ENCODE measurements at places on chromosomes 7 and 10.

DNA sequence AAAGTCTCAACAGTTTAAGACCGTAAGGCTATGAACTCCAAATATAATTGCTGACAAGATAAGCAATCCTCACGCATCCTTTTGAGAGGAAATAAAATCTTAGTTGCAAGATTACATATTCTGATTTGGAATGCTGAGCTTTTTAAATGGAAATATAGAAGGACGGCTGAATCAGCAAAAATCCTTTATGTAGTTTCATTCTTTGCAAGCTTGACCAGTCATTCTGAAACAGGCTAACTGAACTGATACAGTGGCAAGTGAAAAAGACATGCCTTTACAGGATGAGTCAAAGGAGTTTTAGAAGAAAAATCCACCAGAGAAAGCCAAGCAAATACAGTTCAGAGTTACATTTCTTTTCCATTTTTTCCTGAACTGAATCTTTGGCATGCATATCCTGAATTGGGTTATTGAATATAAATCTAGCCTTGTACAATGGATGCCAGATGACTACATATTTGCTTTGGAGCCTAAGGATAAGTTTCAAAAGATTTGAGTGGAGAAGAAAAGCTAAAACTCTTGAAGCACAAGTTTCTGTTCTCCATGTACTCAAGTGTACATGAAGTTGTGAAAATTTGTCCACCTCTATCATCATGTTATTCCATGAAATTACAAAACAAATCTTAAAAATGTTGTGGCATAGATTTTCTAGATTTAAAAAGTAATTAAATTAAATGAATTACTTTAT is 4.4 kb downstream of the VIM start:
- DNase-seq = no peak

DNA sequence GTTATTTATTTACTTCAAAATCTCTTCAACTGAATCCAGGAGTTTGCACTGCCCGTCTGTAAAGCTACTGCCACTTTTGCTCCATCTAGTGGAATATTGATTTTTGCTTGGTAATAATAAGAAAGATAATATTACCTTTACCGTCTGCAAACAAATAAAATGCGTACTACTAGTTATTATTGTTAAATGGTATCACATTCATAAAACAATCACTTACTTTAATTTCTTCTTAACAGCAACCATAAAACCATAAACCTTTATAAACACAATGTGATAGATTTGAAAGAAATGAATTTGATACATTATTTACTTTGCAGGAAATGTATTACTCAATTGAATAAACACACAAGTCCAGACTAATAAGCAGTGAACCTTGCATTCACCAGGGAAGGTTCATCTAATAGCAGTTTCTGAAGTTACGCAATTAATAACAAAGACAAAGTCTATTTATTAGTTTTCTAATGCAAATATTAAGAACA is 6.4 kb downstream of the AGMO start:
- DNase-seq = no peak

- no peak for DNase-seq
Measured at GRCh38 chr10:17206210-17206709, 4.8 kb upstream of the TRDMT1 start.

GRCh38 chr10:88754287-88754686 is 5.5 kb upstream of the LIPN start:
- no peak for DNase-seq

GRCh38 chr10:59333701-59334100 is 28.6 kb downstream of the FAM13C start:
- no peak for DNase-seq

GRCh38 chr7:110626414-110626813 is 464.5 kb upstream of the LRRN3 start:
- no peak for DNase-seq

- DNase-seq = no peak
Measured at GRCh38 chr10:93299606-93300287, 182.4 kb downstream of the MYOF start.

DNA sequence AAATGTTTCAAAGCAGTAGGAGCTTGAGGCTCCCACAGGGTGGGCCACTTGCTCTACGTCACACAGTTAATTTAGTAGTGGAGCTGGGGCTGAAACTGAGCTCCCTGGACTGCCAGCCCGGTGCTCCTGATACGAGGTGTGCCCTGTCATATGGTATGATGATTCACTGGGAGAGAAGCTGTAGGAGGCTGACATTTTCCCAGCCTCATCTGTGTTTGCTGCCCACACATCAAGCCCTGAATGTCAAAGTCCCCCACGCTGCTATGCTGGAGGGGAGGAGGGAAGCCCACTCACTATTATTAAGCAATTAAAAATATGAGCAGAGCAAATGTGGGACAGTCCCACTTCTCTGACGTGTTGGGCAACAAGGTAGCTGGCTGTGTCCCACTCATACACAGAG is 81.2 kb upstream of the SORCS3 start:
- DNase-seq = no peak

GRCh38 chr7:154968336-154969001 is 34.5 kb downstream of the PAXIP1 start:
- DNase-seq = no peak

DNA sequence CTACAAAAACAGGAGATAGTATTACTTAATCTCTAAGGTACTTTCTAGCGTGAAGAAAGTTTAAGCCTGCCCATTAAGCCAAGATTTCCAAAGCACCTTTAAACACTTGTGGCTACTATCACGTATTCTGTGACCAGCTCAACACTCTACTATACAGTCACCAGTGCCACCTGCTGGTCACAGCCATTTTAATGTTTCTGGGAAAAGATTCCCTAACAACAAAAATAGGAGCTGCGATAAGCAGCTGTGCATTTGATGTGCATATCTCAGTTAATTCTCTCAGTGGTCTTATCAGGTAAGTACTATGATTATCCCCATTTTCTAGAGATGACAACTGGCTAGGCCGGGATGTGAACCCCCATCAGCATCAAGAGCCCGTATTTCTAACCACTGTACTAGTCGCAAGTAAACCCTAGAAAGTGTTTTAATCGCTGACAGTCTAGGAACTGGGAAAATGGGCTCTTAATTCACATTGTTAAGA is 860 bp downstream of the SEC31B start:
- peak; percentile 74 for DNase-seq

Data from stimulated activated effector memory CD8-positive, alpha-beta T cell treated with anti-CD3 and anti-CD28 coated beads, Interleukin-12 subunit alpha, Interleukin-12 subunit beta, amount 100 ng/mL, for 72 hours (primary cell).